ENCODE measurements at places on chromosomes 16 and 17.

GRCh38 chr17:71361656-71362450 is 759.0 kb upstream of the SOX9 start:
- DNase-seq: no peak

- no peak for DNase-seq
Observed at GRCh38 chr17:14294876-14295275, 6.0 kb upstream of the HS3ST3B1 start.

- DNase-seq: no peak
Observed at GRCh38 chr17:5118219-5118618, 2.4 kb downstream of the USP6 start.

GRCh38 chr17:61756561-61756960 is 106.8 kb downstream of the BRIP1 start:
- no peak for DNase-seq

GRCh38 chr17:75776386-75777295 is 8.0 kb upstream of the UNK start:
- no peak for DNase-seq

- no peak for DNase-seq
Observed at GRCh38 chr16:2458887-2459646, 842 bp upstream of the TEDC2 start.

DNA sequence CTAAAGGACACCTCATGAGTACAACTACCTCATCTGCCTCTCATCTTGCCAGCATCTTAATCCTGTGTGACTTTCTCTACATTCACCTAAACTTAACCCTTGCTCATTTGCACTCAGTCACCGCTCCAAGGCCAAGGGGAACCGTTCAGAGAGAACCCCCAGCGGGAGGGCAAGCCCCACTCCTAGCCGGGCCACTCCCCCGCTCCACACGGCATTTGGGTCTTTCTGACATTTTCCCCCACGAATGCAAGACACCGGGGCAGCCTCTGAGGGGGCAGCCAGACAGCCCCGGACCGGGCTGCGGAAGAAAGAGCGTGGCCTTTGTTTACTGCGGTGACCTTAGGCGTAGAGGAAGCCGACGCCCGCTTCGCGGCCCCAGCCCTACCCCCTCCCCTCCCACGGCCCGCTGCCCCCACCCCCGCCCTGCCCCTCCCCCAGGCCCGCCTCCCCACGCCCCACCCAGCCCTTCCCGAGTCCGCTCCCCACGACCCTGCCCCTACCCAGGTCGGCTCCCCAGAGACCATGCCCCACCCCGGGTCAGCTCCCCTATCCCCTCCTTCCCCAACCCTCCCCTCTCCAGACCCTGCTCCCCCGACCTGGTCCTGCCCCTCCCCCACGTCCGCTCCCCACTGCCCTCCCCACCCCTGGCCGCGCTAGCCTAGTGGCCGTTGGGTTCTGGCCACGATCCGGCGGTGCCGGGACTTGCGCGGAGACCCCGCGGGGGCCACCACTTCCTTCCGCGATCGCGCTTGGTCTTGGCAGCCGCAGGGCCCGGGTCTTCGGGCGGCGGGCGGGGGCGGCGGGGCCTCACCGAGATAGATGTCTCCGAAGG is 789 bp downstream of the CSNK1D start:
- peak; percentile 46 for DNase-seq

- DNase-seq: no peak
Observed at GRCh38 chr16:82524976-82525375, 101.8 kb upstream of the CDH13 start.

- peak; percentile 37 for DNase-seq
Observed at GRCh38 chr16:81204798-81205680, 33.5 kb upstream of the BCO1 start.

DNA sequence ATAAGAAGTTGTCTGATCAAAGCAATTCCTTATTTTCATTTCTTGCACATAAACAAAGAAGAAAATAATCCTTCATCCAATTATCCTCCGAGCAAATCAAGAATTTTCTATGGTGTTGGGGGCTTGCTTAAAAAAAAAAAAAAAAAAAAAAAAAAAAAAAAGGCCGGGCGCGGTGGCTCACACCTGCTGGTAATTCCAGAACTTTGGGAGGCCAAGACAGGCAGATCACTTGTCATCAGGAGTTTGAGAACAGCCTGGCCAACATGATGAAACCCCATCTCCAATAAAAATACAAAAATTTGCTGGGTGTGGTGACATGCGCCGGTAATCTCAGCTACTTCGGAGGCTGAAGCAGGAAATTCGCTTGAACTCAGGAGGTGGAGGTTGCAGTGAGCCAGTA is 19.3 kb downstream of the CNP start:
- no peak for DNase-seq

GRCh38 chr16:2296661-2297505 is 29.0 kb upstream of the RNPS1 start:
- no peak for DNase-seq

DNA sequence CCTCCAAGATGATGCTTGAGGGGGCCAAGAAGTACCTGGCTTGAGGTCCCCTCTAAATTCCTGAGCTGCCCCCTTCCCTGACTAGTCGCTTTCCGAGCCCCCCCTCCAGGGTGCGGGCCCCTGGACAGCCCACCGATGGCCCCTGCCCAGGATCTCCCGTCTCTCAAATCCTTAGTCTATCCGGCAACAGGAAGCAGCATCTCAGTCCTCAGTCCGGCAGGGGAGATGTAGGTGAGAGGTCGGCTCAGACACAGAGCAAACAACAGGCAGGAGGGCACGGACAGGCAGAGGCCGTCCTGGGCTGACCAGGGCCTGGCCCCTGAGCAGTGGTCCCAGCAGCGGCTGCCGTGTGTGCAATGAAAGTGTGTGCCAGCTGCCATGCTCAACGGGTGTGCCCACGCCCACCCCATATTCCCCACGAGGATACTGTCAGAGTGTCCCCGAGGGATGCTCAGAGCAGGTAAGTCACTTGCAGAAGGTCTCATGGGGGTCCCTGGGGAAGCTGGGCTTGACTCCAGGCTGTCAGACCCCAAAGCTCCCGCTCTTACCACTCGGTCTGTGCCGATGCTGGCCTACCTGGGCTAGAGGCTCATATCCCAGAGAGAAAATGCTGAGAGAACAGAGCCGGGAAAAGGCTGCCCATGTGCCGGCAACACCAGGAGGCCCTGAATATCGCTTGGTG is 7.2 kb downstream of the SLC43A2 start:
- DNase-seq: no peak

- DNase-seq: peak; percentile 86
Observed at GRCh38 chr16:28935924-28936783, 4.4 kb downstream of the CD19 start.

DNA sequence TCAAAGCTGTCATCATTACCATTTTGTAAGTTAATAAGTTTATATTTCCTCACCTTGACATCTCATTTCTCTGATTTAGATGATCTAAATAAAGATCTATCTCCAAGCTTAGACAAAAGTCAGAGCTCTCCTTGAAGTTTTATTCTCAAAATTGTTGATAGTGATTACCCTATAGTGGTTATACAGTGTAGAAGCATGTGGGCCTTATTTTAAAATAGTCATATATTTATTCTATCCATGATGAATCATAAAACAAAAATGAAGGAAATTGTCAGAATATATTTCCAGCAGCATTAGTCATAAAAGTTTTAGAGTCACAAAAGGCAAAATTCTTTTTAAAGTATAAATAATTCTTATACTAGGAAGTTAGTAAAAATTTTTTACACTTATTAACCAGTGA is 49.0 kb downstream of the RHOT1 start:
- no peak for DNase-seq

DNA sequence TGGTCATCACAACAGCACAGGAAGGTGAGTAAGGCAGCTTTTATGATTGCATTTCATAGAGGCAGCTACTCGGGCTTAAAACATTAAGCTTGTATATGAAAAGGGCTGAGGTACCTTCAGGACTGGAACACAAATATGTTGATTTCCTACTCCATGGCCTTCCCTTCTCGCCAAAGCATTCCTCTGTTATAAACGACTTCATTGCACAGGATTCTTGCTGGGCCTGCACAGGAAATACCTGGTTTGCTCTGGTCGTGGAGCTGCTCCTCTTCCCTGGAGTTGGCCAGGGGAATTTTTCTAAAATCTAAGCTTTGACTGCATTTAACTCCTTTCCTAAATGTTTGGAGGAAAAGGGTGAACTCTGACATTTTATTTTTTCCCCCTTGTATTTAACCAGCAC is 49.0 kb downstream of the CHD9 start:
- DNase-seq: no peak

DNA sequence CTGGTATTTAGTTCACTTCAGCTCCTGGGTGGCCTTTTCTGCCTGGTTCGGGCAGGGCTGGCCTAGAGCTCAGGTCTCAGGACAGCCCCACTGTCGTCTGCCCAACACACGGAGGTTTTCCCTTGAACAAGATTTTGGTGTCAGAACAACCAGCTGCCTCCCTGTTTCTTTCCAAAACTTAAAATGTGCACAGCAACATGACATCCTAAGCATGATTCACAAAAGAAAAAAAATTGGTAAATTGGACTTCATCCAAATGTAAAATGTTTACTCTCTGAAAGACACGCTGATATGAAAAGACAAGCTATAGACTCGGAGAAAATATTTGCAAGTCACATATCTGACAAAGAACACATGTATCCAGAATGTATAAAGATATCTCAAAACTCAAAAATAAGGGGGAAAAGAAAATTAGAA is 197.8 kb upstream of the CHMP6 start:
- DNase-seq: no peak

DNA sequence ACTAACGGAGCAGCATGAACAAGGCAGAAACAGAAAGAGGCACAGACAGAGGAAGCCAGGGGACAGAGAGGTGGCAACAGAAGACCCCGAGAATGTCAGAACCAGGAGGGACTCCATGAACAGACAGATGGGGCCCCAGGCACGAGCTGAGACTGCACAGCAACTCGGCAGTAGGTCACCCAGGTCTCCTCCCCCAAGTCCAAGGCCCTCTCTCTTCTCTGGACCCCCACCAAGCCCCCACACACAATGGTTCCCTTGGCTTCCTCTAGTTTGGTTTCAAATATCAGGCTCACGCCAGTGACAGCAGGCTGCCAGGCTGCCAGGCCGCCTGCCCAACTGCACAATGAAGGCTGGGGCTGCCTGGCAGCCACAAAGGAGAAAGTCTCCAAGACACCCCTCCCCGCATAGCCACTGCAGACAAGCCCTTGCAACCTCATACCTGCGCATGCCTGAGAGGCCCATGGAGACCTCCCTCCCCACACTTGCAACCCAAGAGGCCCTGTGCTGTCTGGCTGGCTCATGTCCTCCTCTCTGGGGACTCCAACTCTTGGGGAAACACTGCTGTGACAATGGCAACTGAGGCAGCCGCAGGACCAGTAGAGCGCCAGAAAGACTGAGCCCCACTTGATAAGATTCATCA is 54.8 kb downstream of the PIMREG start:
- no peak for DNase-seq

DNA sequence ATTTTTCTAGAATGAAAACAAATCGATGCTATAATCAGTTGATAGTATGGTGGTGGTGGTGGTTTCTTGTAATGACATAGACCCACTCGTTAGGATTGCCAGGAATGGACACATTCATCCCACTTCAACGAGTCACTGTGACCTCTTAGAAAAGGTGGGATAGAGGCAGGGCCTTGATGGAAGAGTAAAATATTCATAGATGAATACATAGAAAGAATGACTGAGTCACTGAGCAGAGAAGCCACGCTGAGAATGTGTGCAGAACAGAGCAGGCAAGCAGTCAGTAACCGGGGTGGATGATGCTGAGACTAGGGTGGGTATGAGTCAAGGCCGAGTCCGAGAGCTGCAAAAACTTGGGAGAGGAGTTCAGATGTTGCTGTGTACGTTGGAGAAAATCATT is 129.9 kb downstream of the PITPNC1 start:
- DNase-seq: no peak

DNA sequence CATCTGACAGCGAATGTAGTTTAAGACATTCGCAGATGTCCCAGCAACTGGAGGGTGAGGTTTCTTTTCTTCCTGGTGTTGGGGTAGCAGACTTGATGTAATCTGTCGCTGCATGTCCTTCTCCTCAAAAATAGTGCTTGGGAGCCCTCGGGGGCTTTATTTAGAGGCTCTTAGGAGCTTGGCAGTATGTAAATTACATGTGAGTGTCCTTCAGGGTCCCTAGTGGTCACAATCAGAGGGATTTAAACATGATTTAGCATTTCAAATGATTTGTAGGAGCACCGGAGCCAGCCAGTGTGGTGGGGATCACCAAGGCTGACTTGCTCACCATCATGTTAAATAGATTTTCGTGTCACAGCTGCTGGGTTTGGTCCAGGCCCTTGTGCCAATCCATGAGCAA is 8.8 kb upstream of the SALL1 start:
- DNase-seq: no peak

DNA sequence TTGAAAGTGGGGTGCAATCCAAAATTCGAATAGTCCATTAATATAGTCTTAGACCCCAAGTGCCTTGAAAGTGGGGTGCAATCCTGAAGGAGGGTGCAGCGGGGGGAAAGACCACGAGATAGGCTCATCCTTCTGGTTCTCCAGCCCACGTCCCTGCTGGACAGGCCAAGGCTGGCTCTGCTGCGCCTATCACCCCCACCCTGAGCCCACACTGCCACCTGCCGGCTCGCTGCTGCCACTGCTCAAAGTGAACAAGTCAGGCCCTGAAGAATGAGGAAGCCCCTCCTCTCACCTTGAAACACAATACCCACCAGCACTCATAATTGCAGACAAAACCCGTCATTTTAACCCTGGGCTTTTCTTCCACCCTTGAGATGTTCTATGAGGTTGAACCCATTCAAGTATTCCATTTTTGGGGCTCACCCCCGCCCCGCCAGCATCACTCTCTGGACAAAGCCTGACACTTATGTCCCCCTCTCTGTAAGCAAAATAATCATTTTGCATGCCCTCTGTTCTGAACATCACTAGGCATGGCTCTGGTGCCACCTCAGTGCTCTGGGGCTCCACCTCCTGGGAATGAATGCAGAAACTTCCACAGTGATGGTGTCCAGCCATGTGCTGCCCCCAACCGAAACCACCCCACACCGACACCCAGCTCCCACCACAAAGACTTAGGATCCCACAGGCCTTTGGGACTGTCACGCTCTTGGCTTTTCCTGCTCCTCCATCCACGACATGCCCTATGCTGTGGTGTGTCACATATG is 56.8 kb downstream of the BEAN1 start:
- peak; percentile 53 for DNase-seq

- DNase-seq: no peak
Observed at GRCh38 chr17:82862737-82863382, 23.0 kb upstream of the ZNF750 start.

- no peak for DNase-seq
Observed at GRCh38 chr17:33688771-33689170, 395.7 kb upstream of the ASIC2 start.

Measured in GM18507 (cell line).